ENCODE measurements at places on chromosomes 2 and 18.

DNA sequence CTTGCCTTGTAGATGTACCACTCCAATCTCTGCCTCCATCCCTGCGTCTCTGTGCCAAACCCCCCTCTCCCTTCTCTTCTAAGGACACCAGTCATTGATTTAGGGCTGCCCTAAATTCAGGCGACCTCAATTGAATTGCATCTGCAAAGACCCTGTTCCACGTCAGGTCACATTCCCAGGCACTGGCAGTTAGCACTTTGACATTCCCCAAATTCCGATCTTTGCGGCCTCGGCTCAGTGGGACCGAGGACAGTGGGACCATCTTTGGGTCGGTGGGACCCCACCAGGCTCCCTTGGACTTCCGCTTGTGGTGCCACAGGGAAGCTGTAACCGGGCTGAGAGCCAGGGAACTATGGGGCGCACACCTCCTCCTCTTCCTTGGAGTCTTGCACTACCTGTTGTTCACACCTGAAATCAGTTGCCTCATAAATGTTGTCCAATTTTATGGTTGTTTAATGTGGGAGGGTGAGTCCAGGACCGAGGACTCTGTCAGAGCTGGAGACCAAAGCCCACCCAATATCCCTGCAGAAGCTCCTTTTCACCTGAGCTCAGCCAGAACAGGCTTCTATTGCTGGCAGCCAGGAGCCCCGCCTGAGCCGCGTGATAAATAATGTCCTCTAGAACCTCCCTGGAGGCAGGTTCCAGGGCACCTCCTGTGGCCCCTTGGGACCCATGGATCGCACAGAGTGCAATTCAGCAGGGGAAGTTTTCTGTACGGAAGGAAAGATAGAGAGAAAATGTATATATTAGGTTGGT, 271.6 kb downstream of the EIPR1 start:
- no peak for DNase-seq

GRCh38 chr2:31267437-31268120, 33.6 kb downstream of the EHD3 start:
- no peak for DNase-seq

DNA sequence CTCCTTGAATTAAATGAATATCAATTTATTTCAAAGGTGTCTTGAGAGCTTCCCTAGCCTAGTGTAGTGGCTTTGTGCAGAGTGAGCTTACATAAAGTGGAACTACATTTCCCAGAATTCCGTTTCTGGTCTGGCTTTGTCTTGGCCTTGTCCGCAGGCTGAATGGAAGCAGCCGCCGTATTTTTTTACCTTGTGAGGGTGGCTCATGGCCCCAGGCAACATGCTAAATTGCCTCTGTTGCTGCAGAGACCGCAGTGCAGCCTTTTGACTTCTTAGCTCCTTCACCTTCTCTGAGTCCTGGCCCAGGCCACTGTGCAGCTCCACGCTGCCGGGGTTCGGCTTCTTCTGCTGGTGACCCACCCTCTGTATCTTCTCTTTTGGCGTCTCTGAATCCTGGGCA, 114.8 kb upstream of the SLC38A11 start:
- no peak for DNase-seq

GRCh38 chr2:64454386-64455332, 697 bp downstream of the LGALSL start:
- DNase-seq, result peak; percentile 29

- peak; percentile 70 for DNase-seq
Measured at GRCh38 chr2:233414777-233415570, 60.7 kb downstream of the DGKD start.

GRCh38 chr2:173134703-173135102, 59.1 kb downstream of the MAP3K20 start:
- DNase-seq, result no peak

DNA sequence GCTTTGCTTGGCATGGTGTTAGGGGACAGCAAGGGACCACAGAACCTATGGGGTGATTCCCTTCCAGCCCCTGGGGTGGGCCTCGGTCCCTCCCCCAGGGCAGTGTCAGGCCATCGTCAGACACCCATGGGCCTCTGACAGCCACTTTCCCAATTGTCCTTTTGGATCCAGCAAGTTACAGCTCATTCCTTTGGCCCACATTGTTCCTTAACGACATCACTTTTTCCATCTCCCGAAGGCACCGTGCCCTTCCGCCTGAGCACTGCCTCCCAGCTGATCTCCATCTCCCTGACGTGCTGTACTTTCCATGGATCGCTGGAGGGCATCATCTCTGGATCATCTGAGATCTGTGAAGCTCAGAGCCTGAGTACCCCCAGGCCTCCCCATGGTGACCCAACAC, 10.4 kb upstream of the KCNK3 start:
- no peak for DNase-seq

- no peak for DNase-seq
Measured at GRCh38 chr2:193845604-193846003, 1650.9 kb upstream of the TMEFF2 start.

DNA sequence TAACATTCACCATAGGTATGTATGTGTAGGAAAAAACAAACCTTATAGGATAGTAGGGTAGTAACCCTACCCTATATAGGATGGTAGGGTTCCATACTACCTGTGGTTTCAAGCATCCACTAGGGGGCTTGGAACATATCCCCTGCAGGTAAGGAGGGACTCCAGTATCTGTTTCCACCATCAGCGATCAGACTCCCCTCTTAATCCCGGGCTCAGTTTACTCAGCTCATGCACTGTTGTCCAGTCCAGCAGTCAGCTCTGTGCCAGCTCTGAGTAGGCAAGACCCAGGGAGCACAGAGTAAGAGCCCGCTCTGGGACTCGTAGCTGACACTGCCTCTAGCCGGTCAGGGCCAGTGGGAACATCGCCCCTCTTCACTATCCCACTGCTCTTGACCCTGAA, 61.7 kb downstream of the MEX3C start:
- no peak for DNase-seq

GRCh38 chr18:495017-495416, 5.5 kb downstream of the COLEC12 start:
- DNase-seq, result no peak

DNA sequence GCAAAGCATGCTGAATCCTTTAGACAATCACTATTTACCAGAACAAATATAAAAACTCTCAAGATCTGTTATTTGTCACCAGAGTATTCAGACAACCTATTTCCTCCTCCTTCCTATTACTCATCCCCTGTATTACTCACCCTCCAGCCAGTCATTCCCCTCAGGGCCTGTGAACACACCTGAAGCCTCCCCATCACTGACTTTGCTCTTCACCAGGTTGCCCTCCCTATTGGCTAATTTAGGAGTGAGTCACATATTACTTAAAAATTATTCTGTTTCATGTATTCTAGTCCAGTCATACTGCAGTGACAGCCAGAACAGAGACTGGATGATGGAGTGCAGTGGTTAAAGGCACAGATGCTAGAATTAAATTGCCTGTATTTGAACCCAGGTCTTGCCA, 3.7 kb upstream of the ATG16L1 start:
- DNase-seq, result peak; percentile 91

GRCh38 chr18:59893971-59894370, 5.8 kb upstream of the PMAIP1 start:
- no peak for DNase-seq

GRCh38 chr18:2409906-2410305, 161.4 kb downstream of the METTL4 start:
- no peak for DNase-seq

- no peak for DNase-seq
Measured at GRCh38 chr2:10599921-10600320, 89.9 kb downstream of the NOL10 start.

- DNase-seq, result no peak
Measured at GRCh38 chr2:40935349-40935748, 483.5 kb upstream of the SLC8A1 start.

- no peak for DNase-seq
Measured at GRCh38 chr2:45008296-45009129, 739 bp downstream of the SIX2 start.

- DNase-seq, result no peak
Measured at GRCh38 chr2:138689705-138690104, 90.5 kb downstream of the NXPH2 start.

- no peak for DNase-seq
Measured at GRCh38 chr2:231803501-231804138, 17.4 kb downstream of the COPS7B start.

DNA sequence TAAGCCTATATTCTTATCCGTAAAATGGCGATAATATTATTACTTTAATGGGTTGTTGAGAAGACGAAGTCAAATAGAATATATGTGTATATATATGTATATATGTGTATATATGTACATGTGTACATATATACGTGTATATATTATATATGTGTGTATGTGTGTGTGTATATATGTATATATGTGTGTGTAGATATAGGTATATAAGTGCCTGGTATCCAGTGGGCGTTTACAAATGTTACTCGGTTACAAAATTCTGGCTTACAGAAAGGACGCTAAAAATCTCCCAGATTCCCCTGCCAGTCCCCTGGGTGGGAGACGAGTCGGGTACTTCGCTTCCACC, 295 bp upstream of the MTX2 start:
- no peak for DNase-seq

- no peak for DNase-seq
Measured at GRCh38 chr2:191148281-191148680, 2.5 kb downstream of the STAT4 start.

GRCh38 chr2:164808776-164809175, 32.8 kb downstream of the COBLL1 start:
- no peak for DNase-seq

DNA sequence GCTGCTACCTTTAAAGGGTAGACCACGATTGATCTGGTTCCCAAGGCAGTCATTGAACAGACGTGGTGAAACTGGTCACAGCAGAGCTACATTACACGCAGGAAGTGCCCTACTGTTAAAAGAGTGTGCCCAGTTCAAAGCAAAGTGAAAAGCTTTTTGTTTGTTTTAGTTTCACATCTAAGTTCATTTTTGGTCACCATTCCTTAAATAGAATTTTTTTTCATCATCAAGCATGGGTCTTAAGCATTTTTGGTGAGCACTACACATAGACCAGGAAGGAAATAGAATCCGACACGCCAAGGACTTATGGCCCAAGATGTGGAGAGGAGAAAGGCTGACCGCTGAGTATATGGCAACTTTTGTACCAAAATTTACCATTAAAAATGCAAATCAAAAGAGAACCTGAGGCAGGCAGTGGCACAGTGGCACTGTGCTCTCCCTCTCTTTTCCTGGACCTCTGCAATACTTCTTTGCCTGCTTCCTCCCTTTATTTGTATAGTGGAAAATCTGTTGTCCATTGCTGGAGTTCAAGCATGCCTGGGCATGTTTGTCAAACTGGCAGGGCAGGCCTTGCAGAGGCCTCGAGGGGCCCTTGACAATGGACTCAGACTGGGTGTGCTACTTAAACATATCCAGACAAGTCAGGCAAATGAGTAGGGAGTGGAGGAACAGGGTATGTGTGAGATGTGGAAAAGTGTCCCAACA, 42.6 kb upstream of the HNRNPA3 start:
- DNase-seq, result no peak

DNA sequence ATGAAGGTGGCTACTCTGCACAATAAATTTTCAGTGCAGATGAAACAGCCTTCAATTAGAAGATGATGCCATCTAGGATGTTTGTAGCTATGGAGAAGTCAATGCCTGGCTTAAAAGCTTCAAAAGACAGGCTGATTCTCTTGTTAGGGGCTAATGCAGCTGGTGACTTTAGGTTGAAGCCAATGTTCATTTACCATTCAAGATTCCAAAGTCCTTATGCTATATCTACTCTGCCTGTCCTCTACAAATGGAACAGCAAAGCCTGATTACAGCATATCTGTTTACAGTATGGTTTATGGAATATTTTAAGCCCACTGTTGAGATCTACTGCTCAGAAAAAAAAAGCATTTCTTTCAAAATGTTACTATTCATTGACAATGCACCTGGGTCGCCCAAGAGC, 15.8 kb downstream of the TGFA start:
- no peak for DNase-seq

GRCh38 chr2:120669971-120670370, 65.7 kb upstream of the GLI2 start:
- DNase-seq, result no peak

DNA sequence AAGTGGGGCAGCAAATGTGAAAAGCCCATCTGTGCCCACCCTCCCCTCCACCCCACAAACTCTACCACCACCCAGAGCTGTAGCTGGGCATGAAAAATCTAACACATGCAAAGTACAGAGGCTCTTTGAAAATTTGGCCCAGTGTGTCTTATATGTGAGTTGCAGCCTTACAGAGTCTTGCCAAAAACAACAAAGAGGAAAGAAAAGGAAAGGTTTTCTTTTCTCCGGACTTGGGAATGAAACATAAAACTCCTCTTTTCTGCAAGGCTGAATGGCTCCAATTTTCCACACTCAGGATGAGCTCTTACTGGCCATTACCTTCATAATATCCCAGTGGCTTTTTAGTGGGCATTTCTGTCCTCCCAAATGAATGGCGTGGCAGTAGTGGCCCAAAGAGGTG, 27.9 kb upstream of the POU3F3 start:
- DNase-seq, result no peak

DNA sequence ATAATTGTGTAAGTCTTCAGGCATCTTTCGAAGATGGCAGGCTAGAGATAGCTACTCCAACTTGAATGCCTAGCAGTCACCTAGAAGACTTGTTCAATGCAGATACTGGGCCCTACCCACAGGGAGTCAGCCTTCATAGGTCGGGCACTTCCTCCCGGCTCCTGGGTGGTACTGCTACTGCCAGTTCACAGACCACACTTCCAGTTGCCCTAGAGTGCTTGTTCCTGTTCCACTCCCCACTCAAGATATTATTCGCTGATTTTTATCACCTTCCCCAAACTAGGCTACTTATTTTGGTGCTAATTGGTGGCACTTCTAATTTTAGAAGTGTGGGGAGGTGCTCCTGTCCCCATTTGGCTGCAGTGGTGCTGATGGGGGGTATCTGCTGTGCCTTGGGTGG, 34.2 kb downstream of the INPP4A start:
- DNase-seq, result no peak

- no peak for DNase-seq
Measured at GRCh38 chr2:127679680-127680361, 4.5 kb upstream of the LIMS2 start.

DNA sequence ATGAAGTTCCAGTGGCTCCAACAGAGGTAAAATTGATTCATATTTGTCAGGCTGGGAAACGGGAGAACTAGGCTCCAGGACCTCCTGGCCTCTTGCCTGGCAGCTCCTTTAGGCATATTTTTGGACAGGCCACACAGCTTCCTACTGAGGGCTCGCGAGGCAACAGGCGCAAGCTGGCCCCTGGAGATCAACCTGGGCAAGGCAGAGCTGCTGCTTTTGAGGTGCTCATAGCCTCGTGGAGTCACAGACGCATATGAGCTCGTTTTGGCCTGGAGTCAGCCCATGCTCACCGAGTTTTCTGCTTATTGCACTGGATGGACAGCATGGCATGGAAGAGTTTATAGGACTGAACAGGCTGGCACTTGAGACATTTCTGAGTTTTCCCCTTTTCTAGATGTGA, 97.7 kb downstream of the CAPN13 start:
- no peak for DNase-seq
